ENCODE measurements at places on chromosomes 3 and 15.
A peak's percentile ranks its signal among the peaks of the same experiment; 100 is the strongest.

DNA sequence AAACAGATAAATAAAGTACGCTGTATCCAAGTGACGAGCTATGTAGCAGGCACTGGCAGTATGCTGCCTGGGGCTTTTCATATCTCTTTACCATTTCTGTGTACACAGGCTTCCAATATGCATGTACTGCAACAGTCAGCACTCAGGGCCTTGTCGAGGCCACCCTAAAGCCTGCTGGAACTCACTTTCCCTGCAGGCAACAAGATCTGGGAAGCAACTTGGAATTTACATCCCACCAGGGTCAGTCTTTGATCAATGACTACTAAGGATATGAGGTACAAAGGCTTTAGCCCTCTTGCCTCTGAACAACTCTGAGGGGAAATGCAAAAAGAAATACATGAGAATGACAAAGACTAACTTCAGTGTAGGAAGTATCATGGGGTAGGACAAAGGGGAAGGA lies 101.8 kb upstream of the ARL6 start:
- no peak for DNase-seq

- no peak for DNase-seq
These were observed 26.2 kb upstream of the IL16 start for GRCh38 chr15:81170511-81170910.

DNA sequence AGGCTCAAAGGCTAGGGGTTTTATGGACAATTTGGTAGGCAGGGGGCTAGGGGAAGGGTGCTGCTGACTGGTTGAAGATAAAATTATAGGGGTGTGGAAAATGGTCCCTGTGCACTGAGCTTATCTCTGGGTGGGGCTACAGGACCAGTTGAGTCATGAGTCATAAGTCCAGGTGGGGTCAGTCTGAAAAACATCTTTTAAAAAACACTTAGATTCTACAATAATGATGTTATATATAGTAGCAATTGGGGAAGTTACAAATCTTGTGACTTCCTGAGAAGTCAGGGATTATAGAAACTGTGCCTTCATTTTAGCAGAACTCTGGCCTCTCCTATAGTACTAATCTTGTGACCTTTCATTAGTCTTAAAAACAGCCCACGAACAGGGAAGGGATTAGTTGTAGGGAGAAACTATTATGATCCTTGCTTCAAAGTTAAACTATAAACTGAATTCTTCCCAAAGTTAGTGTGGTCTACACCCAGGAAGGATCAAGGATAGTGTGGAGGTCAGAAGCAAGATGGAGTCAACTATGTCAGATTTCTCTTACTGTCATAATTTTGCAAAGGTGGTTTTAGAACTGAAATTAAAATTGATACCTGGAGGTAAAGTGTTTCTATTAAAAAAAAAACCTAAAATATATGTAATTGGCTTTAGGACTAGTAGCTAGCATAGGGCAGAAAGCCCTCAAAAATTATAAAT lies 130.1 kb downstream of the P2RY1 start:
- no peak for DNase-seq

DNA sequence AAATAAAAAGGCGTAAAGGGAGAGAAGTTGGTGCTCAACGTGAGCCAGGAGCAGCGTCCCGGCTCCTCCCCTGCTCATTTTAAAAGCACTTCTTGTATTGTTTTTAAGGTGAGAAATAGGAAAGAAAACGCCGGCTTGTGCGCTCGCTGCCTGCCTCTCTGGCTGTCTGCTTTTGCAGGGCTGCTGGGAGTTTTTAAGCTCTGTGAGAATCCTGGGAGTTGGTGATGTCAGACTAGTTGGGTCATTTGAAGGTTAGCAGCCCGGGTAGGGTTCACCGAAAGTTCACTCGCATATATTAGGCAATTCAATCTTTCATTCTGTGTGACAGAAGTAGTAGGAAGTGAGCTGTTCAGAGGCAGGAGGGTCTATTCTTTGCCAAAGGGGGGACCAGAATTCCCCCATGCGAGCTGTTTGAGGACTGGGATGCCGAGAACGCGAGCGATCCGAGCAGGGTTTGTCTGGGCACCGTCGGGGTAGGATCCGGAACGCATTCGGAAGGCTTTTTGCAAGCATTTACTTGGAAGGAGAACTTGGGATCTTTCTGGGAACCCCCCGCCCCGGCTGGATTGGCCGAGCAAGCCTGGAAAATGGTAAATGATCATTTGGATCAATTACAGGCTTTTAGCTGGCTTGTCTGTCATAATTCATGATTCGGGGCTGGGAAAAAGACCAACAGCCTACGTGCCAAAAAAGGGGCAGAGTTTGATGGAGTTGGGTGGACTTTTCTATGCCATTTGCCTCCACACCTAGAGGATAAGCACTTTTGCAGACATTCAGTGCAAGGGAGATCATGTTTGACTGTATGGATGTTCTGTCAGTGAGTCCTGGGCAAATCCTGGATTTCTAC lies at the start of gene RARB:
Gene RARB, plus strand, starts transcription at position 322 of the 847 bp plus-strand sequence. Its CDS starts 469 bp downstream, at position 791.
- peak; percentile 76 for DNase-seq

DNA sequence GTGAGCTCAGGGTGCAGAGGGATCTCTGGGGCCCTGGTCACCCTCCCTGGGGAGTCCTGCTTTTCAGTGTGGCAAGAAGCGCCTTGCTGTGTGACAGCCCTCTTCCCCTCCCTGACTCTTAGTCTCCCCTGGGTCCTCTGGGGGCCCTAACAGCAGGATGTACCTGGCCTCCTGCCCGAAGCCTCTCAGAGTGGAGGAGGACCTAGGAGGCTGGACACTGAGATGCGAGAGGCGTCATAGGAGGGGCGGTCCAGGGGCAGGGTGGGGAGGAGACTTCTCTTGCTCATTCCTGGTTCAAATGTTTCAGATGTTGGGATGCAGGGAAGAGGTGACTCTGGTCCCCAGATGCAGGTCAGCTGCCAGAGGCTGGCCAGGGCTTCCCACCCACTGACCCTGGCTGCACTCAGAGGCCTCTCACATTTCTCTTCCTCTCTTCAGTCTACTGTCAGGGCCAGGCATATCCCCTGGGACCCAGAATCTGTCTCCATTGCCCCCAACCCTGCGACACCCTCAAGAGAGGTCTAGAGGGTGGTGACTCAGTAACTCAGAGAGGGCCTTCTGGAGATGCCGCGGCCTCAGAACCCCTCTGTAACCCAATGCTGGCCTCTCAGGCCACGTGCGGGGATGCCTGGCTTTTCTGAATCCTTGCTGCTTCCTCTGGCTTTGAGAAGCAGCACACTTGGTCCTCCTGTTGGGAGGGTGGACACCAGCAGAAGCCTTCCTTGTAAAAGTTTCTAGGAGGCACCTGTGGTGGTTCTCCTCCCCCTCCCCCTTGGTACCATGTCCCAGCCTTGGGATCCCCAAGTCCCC lies 25.9 kb downstream of the SNX33 start:
- DNase-seq: no peak

DNA sequence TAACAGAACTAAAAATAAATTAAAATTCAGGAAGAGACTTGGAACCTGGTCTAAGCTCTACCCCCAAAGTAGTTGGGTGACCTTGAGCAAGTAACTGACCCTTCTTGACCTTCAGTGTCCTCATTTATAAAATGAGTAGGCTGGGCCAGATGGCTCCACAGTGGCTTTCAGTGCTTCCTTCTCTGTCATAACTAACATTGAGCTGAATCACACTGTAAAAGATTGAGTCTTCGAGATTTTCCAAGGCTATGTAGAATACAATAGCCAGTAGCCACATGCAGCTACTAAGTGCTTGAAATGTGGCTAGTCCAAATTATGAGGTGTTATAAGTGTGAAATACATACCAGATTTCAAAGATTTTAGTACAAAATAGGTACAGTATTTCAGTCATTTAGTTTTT lies 313.3 kb downstream of the MECOM start:
- no peak for DNase-seq

DNA sequence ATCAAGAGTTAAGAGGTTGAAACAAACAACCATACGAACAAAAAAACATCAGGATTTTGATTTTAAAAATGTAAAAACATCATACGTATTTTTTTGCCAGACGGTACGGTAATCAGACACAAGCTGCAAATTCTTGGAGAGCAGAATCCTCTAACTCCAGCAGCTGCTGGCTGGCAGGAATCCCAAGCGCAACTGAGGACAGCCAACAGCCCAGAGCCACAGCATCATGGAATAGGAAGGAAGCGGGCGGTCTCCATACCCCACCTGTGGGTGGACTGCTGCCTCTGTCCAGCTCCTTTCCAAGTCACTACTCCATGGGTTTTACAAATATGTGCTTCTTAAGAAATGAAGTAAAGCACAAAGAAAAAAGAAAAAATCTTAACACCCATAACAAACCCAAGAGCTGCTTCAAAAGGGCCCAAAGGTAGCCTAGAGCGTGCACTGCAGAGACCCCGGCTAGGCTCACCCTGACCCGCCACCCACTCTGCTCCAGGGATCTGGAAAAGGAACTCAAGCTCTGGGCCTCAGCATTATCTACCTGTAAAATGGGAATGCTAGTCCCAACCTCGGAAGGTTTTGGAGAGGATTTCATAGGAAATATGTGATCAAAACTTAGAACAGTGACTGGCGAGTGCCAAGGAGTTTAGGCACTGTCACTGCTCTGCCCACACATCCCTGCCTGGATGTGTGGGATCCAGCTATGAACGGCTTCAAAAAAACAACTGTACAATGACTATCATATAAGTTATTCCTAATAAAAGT lies 33.4 kb downstream of the ZXDC start:
- DNase-seq: no peak

DNA sequence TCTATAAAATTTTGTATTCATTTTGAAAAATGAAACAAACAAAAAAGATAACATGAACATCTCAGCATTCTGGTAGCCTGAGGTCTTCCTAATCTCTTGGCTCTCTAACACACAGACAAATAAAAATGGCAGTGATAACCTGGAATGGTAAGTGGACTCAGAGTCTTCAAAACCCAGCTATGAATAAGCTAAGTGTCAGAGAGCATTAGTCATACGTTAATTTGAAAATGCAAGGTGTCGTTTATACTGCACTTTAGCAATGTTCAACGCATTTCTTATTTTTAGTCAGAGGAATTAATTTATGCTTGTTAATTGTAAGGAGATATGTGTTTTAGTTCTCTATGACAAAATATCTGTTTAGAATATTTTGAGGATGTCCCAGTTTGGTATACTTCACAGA lies 294.3 kb downstream of the NEK10 start:
- no peak for DNase-seq

All from caudate nucleus (tissue), 63 donors.